ENCODE measurements at places on chromosomes 16 and 17.

DNA sequence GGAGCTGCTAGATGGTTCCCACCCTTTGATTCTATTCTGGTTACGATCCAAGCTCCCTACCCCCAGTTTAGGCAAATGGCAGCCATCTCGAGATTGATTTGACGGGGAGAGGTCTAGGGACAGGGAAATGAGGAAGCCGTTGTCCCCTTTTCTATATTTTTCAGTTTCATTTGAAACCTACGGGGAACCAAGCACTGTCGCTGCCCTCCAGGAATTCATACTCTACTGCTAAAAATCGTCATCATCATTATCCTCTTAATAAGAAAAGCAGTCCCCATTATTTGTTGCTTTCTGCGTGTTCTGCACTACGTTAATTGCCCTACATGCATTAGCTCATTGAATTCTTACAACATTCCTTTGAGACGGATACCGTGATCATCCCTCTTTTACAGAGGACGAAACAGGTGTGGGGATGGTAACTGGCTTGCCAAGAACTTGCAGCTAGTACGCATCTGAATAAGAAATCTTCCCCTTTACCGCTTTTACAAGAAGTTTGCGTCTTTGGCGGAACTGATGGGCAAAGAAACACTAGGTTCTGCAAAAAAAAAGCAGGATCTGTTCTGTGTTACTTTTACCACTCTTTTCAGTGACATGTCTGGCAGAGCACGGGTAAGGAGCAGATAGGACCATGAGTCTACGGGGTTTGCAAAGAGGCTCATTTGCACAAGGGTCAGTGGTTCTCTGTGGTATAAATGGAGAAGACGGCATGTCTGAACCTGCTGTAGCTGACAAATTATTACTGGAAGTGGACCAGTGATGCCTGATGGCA lies 1.1 kb downstream of the CCP110 start:
- H3K27ac ChIP-seq, result peak overlapping the region; percentile 66
- ATAC-seq, result no peak
- H3K4me1 ChIP-seq, result peaks cover 10% of the 10 kb centered on the region
- no peaks in the 10 kb centered on the region for H3K36me3 ChIP-seq
- no peaks in the 10 kb centered on the region for H3K27me3 ChIP-seq

- H3K4me1 ChIP-seq, result no peaks in the 10 kb centered on the region
- no peak overlapping the region for H3K27ac ChIP-seq
- peaks cover 36% of the 10 kb centered on the region for H3K27me3 ChIP-seq
These were observed 286.6 kb upstream of the CCL2 start for GRCh38 chr17:33968350-33969044.

DNA sequence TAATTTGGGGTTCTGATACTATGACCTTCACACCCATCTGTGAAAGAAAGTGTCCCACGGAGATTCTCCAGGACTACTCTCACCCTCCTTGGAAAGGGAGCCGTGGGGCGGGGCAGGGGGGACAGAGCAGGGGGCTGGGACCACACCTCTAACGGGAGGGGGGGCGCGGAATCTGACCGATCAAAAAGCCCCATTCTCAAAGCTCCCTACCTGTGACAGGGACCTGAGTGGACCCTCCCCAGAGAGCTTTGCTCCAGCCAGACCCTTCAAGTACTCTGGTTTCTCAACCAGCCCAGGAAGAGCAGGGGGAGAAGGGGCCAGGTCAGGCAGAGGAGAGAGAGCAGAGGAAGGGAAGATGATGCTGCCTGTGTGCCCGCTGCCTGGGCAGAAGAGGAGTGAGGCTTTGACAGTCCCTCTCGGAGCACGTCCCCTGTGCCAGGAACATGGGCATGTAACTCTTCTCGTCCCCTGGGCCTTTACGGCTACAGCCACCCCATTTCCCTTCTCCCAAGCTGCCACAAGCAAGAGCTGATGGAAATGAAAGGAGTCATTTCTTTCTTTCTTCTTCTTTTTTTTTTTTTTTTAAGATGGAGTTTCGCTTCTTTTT lies 682 bp downstream of the XAF1 start:
- peaks cover 69% of the 10 kb centered on the region for H3K4me1 ChIP-seq
- peak overlapping the region; percentile 86 for H3K27ac ChIP-seq
- H3K27me3 ChIP-seq, result no peaks in the 10 kb centered on the region
- no peak for ATAC-seq
- H3K4me3 ChIP-seq, result peak overlapping the region; percentile 40
- H3K36me3 ChIP-seq, result peaks cover 35% of the 10 kb centered on the region

GRCh38 chr16:726438-727290 lies at the start of the genes CCDC78 and HAGHL:
Gene CCDC78, minus strand, starts transcription at chr16:726443. Its CDS starts 76 bp downstream, at chr16:726367.
Gene HAGHL, plus strand, starts transcription at chr16:727106. Its CDS starts 404 bp downstream, at chr16:727510.
- no peaks in the 10 kb centered on the region for H3K4me1 ChIP-seq
- H3K27ac ChIP-seq, result peak within 1 kb of the TSS; percentile 51
- H3K27me3 ChIP-seq, result peaks cover 55% of the 10 kb centered on the region
- H3K36me3 ChIP-seq, result peaks cover 32% of the 10 kb centered on the region
- peak; percentile 41 for ATAC-seq

DNA sequence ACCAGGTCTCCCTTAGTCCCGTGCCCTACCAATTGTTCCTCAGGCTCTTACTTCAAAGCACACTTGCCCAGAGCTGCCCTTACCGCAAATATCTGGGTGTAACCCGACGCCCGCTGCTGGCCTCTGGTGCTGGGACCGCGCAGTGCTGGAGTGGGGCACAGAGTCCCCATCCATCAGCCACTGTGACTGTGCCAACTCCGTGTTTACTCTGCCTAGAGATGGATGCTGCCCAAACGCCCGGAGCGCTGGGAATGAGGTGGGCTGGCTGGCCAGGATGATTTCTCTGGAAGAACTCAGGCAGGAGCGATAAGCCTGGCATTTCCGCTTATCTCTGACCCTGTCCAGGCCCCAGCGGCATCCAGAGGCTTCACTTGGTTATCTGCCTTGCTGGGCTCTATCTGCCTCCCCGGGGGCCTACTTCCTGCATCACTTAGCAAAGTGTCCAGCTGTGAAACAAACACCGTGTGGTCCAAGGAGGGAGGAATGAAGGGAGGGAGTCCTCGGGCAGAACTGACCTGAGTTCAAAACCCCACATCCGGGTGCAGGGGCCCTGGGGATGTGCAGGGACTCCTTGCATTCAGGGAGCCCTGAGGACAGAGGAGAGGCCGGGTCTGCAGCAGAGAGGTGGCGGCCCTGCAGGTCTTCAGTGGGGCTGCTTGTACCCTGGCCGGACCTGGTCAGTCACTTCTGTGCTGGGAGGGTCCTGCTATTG lies 9.4 kb upstream of the MYLK3 start:
- peaks cover 43% of the 10 kb centered on the region for H3K27me3 ChIP-seq
- no peaks in the 10 kb centered on the region for H3K36me3 ChIP-seq
- peaks cover 6% of the 10 kb centered on the region for H3K4me1 ChIP-seq
- ATAC-seq, result no peak

DNA sequence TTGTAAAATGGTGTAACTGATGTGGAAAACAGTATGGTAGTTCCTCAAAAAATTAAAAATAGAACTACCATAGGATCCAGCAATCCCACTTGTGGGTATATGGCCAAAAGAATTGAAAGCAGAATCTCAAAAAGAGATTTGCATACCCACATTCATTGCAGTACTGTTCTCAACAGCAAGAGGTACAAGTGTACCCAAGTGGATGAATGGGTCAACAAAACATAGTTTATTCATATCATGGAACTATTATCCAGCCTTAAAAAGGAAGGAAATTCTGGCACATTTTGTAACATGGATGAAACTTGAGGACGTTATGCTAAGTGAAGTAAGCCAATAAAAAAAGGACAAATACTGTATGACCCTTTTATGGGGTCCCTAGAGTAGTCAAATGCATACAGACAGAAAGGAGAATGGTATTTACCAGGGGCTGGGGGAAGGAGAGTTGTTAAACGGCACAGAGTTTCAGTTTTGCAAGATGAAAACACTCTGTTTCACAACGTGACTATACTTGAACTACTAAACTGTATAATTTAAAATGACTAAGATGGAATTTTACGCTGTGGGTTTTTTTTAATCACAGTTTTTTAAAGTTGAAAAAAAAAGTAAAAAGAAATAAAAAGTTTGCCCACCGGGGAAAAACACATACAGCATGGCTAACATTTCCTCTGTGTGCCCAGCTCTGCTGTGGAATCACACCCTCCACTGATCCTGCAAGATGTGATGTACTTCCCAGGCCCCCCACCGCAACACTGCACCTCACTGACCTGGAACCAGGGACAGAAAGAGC lies 6.1 kb downstream of the TVP23A start:
- no peak for ATAC-seq
- no peaks in the 10 kb centered on the region for H3K36me3 ChIP-seq
- no peaks in the 10 kb centered on the region for H3K4me1 ChIP-seq
- H3K27ac ChIP-seq, result no peak overlapping the region
- peaks cover 2% of the 10 kb centered on the region for H3K27me3 ChIP-seq

- H3K4me1 ChIP-seq, result no peaks in the 10 kb centered on the region
- H3K27me3 ChIP-seq, result peaks cover 21% of the 10 kb centered on the region
- ATAC-seq, result no peak
- no peak overlapping the region for H3K4me3 ChIP-seq
- H3K36me3 ChIP-seq, result no peaks in the 10 kb centered on the region
These were observed 65.9 kb upstream of the IRX6 start for GRCh38 chr16:55257966-55258613.

DNA sequence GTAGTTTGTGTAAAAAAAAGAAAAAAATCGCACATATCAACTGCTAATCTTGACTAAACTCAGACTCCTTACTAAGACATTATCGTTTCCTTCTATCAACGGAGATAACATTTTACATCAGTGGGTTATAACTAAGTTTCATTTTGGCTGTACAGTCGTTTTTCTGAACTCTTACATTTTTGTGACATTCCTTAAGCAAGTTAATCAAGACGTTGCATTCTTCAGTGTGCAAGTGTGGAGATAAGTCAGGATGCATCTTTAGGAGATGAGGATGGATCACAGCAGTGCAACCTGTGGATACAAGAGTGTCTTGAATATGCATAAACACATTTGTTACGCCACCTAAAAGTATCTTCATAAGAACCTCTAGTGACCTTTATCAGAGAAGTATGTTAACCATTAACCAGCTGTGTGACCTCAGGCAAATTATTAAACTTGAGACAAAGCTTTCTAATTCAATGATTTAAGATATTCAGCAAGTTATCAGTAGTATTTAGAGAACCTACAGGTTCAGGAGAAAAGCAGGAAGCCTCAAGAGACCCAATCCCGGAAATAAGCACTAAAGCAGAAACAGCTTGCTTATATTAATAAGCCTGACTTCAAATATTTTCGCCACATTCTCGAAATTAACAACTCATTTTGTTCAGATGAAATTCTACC lies 9.4 kb downstream of the CMC2 start:
- no peak overlapping the region for H3K4me3 ChIP-seq
- H3K36me3 ChIP-seq, result no peaks in the 10 kb centered on the region
- peaks cover 9% of the 10 kb centered on the region for H3K4me1 ChIP-seq
- no peaks in the 10 kb centered on the region for H3K27me3 ChIP-seq
- no peak overlapping the region for H3K27ac ChIP-seq

Measured in gastroesophageal sphincter (tissue), 4 donors.